ENCODE measurements at places on chromosomes 1 and 21.

DNA sequence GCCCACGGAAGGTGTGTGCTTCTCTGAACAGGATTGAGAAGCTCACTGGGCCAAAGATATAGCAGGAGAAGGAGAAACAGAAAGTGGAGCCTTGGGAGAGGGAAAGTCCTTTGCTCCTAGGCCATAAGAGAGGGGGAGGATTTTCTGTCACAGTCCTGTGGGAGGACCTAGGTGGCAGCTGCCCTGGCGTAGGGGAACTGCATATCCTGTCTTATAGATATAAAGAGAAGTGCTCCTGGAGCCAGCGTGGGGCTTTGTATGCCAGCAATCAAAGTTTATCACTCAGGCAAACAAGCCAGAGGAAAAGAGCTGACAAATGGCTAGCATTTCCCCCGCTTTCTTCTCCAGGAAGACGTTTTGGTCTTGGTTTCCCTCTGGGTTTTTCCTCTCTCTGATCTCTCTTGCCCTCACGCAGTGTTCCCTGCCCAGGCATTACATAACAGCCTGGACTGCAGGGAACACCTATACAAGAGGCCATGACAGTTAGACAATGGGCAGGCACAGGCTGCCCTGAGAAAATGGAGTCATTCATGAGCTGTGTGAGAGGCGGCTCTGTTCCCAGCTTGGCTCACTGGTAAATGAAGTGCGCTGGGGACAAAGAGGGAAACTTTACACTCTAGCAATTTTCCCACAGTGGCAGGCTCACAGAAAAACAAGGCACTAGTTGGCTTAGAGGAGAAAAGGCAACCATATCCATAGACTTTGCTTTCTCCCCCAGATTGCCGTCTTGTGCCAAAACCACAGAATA lies 52.5 kb upstream of the ZNF648 start:
- DNase-seq: no peak

- no peak for DNase-seq
Measured at GRCh38 chr1:65980237-65980636, 187.5 kb downstream of the PDE4B start.

DNA sequence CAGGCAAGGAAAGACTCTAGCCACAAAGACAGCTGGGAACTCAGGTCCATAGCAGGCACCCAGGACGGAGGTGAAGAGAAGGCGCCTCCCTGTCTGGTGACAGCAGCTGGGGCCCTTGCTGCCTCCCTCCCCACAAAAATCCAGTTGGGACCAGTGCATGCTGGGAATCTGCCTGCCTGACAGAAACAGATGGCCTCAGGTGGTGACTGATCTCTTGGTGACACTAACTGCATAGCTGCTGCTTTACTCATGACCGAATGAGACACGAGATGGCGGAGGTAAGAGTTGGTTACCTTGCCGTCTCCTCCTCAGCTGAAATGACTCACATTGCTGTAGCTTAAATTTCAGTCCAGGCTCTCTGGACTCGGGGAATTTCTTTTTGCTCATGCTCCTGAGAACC lies 130.3 kb downstream of the FGGY start:
- no peak for DNase-seq

GRCh38 chr1:180213401-180214170 lies 16.5 kb upstream of the LHX4 start:
- no peak for DNase-seq

GRCh38 chr21:32868631-32869454 lies 97.3 kb upstream of the PAXBP1 start:
- no peak for DNase-seq

DNA sequence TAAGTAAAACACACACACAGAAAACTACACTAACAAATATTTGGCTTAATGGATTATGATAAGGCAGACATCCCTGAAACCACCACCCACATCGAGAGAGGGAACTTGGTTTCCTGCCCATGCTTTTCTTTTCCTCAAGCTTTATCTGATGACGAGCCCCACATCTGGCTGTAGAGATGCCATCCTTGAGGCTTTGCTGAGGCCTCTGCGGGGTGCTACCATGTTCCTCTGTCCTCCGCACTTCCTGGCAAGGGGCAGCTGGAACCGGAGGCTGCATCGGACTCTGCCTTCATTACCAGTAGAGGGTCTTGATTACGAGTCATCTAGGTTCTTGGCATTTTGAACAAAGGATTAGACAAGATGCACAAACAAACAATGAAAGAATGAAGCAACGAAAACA lies 21.7 kb upstream of the C1orf174 start:
- DNase-seq: no peak

GRCh38 chr21:33434770-33435360 lies 31.7 kb downstream of the IFNGR2 start:
- no peak for DNase-seq

DNA sequence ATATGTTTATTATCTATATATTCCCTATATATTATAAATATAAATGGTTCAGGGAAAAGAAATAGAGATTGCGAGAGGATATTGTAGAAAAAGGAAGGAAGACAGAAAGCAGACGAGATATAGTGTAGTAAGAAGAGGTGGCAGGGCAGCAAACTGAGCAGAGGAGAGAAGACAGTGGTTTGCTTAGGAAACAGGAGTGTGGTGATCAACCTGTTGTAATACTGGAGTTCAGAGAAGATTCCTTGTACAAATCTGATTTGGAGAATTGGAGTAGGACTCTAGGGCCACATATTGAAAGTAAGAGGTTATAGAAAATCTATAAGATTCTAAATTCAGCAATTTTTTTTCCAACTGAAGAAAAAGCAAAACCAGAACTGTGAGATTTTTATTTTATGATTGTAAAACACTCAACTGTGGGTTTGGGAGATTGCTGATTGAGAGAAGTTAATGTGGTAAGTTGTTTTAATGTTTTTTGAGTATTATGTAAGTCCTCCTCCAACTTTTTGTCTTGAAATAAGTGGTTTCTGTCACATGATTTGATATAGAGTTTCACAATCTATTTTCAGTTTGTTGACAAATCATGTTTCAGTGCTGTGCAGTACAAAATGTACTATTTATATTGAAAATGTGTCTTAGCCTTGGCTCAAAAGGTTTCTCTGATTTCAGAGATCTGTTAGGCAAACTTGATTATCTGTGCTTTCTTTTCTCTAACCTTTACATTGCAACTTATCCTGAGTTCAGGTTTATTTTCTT lies 9.6 kb upstream of the AMY2B start:
- no peak for DNase-seq

GRCh38 chr1:117346206-117346928 lies 20.9 kb upstream of the MAN1A2 start:
- no peak for DNase-seq

GRCh38 chr1:15120251-15120945 lies 33.1 kb upstream of the TMEM51 start:
- no peak for DNase-seq

GRCh38 chr1:165434281-165434680 lies 10.6 kb downstream of the RXRG start:
- no peak for DNase-seq

- DNase-seq: no peak
Measured at GRCh38 chr1:112806090-112806642, 91.0 kb upstream of the PPM1J start.

- DNase-seq: no peak
Measured at GRCh38 chr1:117967881-117968280, 38.3 kb downstream of the WDR3 start.

DNA sequence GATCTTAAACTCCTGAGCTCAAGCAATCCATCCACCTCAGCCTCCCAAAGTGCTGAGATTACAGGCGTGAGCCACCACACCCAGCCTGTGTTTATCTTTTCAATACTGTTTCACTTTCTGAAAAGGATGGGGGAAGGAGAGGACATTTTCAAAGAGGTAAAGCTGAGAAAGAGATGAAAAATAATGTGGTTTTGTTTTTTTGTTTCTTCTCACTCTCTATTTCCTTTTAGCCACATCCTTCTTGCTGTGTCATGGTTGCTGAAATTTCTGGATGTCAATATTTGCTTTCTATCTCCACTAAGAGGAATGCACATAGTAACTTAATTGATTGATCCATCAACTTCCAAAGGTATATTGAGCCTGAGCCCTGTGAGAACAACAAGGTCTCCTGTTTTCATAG lies 6.4 kb upstream of the C1orf21 start:
- no peak for DNase-seq

DNA sequence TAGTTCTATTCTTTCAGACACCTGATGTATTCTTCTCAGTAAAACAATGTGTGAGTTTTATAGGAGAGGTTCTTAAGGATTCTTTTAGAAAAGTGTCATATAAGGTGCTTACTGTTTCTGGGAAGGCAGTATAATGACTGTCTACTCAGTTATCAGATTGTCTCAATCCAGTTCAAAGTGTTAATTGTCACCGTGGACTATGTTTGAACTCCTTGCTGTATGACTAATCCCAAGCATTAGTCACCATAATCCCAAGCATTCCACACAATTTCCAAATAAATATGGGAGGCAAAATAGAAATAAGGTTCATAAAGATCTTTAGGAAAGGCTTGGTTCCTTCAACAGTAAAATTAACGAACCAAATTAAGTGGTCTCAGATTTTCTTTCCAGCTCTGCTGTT lies 342.1 kb upstream of the NR5A2 start:
- DNase-seq: no peak

DNA sequence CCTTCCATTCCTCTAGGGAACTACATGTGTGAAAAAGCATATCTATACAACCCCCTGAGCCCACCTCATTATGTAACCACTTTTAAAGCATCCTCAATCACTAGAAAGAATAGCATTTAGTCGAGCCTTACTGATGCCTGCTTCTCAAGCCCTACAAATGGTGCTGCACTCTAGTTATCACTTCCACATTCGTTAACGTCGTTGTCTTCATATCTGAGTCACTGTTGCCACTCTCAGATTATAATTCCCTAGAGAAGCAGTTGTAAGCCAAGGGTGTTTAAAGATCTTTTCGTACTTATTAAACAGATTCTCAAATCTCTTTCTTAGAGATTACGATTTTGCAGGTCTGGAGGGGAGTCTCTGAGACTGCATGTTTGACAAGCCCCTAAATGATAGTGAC lies 16.5 kb downstream of the ATP1B1 start:
- DNase-seq: no peak
